ENCODE measurements at places on chromosomes 13 and 19.
A peak's percentile ranks its signal among the peaks of the same experiment; 100 is the strongest.

DNA sequence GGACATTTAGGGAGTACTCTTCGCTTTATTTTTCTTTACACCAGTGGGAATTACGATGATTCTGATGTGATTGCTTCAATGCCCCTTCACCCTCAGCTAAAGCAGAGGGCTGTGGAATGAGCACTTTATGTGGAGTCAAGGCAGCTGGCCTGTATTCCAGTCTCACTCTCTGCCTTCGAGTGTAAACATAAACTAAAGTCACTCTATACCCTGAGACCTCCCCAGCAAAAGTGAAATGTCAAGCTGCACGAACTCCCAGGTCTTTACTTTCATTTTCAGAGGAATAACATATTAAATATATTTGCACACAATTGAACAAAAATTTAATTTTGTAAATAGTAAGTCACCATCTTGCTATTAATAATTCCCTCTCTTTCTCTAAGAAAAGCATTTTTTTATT lies 557.1 kb downstream of the DACH1 start:
- DNase-seq: no peak

- no peak for DNase-seq
These were observed 2.0 kb upstream of the SPACA6 start for GRCh38 chr19:51691074-51691583.

DNA sequence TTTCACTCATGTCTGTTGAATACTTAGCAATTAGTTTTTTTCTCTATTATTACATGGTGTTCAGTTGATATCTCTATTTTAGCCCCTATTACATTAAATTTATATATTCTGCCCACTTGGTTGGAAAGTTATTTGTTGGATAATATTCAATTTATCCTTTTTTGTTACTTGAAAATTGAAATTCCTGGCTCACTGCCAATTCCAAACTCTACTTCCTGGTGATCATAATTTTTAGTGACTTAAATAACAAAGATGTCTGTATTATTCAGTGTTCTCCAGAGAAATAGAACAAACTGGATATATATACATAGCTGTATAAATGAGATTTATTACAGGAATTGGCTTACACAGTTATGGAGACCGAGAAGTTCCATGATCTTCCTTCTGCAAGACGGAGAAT lies 93.6 kb downstream of the GPC5 start:
- no peak for DNase-seq

- peak; percentile 87 for DNase-seq
These were observed 86.2 kb downstream of the IRS2 start for GRCh38 chr13:109700176-109700575.

DNA sequence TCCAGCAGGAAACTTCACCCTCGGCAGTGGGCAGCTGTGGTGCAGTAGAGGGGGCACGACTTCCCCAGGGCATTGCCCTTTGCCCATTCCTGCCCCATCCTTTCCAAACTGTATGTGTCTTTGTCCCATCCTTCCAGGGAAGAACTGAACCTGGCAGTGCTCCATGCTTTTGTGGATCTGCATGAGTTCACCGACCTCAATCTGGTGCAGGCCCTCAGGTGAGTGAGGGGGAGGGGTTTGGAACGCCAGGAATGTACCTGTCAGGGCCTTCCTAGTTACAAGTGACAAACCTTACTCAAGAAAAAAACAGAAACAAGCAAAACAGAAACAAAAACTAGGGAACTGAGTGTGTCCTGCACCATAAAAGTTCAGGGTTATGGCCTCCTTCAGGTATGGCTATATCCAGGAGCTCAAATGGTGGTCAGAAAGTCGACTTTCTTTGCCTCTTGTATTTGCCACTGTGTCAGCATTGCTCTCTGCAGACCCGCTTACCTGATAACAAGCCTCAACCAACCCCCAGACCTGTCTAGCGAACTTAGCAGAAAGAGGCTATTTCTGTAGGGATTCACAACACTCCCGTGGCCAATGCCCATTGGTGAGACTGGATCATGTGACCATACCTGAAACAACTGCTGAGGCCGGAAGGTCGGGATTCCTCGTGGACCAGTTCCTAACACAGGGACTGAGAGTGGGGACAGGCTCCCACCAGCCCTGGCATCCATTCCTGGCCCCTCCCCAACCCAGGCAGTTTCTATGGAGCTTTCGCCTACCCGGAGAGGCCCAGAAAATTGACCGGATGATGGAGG lies 4.2 kb downstream of the CYTH2 start:
- no peak for DNase-seq

GRCh38 chr19:11887234-11887610 lies 360 bp upstream of the ZNF69 start:
- no peak for DNase-seq

DNA sequence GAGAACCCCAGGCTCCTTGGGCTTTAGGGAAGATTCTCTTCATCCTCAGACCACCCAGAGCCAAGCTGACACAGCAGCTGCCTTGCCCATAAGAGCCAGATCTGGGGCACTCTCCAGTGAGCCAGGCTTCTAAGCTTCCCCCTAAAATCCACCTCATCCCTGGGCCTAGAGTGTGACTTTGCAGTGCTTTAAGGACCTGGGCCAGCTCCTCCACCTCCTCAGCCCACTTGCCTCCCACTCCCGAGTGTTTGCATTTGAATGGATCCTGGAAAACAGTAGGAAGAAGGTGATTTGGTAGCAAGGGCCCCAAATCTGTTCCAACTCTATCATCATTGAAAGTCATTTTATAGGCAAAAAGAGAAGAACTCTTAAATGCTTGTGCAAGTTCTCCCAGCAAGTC lies 108.7 kb upstream of the UBL3 start:
- DNase-seq: no peak

GRCh38 chr19:16801600-16802013 lies 27.6 kb upstream of the SIN3B start:
- DNase-seq: no peak

DNA sequence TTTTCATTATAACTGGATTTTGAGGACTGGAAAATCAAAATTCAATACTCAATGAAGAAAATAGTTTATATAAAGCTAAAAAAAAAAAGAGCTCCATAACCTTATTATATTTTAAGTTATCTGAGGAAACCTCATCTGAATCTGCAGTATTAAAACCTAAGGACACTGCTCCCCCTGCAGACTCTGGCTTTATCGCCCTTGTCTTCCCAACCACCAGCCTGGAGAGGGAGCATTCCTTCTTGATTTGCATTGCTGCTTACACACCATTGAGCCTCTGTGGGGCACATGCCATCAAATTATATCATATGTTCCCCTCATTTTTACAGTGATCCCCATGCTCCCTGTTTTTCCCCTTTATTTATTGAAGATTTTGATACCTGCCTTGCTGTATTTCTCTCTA lies 871.4 kb upstream of the GPC6 start:
- DNase-seq: no peak

DNA sequence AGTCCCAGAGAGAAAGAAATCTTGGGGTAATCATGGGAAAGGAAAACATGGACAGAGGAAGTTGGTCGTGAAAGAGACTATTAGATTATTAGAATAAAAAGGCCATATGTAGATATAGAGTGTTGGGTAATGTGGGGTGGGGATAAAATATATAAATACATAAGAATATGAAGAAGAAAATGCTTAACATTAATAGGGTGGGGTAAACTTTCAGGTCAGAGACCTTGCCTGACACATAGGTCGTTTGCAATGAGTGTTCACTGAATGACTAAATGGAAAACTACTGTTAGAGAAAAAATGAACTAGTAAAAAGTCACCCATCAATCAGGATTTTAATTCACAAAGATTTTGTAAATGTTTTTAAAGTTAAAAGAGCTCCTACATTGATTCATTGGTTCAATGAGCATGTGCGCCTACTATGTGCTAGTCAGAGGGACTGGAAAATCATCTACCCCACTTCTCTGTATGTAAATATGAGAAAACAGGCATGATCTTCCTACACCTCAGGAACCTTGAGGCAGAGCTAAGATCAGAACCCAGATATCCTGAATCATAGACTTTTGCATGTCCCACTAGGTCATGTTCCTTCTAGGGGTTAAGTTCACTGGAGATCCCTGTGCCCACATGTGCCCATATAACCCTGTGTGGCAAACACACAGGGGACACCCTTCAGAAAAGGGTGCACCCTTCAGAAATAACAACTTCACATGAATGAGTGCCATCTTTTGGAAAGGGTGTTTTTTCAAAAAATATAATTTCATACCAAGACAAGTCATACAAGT lies 24.6 kb upstream of the KLF12 start:
- no peak for DNase-seq

DNA sequence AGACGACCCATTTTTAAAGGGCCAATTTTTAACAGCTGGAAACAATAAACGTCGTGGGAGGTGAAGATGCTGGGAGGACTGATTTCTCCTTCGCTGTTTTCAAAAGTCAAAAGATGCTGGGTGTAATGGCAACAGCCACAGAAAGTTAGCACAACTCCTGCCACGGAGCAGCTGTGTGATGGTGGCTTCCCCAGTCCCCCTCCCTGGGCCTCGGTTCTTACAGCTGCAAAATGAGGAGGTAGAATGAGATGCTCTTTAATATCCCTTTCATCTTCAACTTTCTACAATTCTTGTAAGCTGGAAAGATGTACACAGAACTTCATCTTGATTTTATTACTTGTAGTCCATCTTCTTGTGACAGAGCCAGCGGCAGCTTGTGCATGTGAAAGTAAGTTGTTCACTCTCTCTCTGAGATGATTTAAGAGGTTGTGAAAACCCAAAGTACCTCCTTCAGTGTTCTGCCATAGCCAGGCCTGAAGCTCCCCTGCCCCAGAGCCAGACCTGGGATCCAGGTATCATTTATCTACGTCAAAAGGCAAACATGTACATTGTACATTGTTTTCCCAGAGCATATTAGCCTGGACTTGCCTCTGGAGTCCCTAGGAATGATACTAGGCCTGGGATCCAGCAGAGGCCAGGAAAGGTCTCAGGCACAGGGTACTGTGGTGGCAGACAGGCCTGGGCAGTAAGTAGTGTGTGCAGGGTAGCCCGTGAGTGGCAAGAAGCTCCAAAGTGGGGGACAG lies 3.4 kb upstream of the UBE2L5 start:
- no peak for DNase-seq

- no peak for DNase-seq
These were observed 1752.2 kb upstream of the PCDH20 start for GRCh38 chr13:63167699-63168337.
